ENCODE measurements at places on chromosomes 6 and 20.

DNA sequence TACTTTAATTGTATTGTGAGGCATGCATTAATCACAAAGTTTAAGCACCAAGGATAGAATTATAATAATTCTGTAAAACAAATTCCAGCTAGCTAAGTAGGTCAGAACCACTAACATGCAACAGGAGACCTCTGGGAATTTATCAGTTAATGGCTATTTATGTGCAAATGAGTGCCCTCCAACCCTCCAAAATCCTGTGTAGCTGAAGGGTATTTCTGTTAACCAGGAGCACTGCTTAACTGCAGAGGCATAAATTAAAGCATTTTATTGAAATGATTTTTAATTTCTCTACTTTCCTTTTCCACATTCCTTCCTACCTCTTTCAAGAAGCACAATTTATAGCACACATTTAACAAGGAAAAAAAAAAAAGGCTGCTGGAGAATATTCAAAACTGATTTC lies 77.0 kb downstream of the MMS22L start:
- no peak for DNase-seq

GRCh38 chr6:31096656-31097055 lies 15.7 kb downstream of the C6orf15 start:
- no peak for DNase-seq

- DNase-seq = no peak
These were observed 63.2 kb downstream of the SESN1 start for GRCh38 chr6:109031416-109031815.

DNA sequence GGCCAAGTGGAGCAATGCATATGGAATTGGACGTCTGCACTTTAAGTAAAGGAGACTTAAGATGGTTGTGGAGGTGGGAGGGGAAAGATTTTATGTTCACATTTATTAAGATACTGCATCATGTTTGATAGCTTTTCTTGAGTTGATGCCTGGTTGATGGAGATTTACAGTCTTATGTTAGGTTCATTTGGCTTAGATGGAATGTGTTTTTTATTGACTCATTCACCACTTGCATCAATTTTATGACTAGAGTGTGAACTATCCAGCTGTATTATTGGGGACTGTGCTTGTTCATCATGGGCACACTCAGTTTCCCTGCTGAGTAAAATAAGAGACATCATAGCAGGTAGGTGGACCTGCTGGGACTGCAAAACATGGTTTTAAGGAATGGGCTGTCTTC lies 91.2 kb upstream of the SCP2D1 start:
- DNase-seq = no peak
